ENCODE measurements at places on chromosomes 13 and 19. TPM values are rescaled to one million over a fixed set of nuclear protein-coding genes. Genes with fewer than 3 reads are reported as not detected.

GRCh38 chr13:32042551-32042950 is 11.0 kb downstream of the FRY start:
- no peak for DNase-seq

DNA sequence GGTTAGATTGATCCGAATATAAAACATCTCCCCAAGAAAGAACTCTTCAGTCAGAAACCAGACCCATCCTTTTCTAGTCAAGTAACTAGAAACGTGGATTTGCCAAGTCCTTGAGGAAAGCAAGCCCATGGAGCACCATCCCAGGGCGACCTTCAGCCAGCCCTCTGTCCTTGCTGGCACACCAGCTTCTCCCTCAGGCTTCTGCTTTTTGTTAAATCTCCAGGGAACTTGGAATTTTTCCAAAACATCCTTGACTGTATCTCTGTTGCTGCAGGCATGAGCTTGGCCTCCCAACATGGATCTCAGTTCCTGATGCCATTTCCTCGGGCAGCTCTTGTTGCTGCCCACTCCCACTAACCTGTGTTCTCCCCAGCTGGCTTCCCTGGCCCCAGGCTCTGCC is 27.1 kb upstream of the C1QTNF9 start:
- DNase-seq = no peak

GRCh38 chr13:111549464-111549863 is 229.0 kb downstream of the TEX29 start:
- no peak for DNase-seq

GRCh38 chr13:103287659-103288058 is 221.4 kb upstream of the SLC10A2 start:
- DNase-seq = no peak

DNA sequence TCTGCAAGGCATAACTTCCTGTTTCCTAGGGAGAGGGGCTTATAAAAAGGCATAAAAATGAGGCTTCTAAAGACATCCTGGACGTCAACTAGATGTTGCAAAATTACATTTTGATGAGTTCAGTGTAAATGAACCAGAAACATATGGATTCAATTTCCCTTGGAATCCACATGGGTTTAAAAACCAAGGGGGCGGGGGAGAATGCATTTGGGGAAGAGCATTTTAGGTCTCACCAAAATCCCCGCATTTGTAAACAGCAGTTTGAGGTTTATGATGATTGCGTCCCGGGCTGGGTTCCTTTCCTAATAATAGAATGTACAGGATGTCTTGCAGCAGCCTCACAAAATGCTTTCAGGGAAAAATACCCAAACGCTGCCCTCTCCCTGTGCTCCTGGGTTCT is 407.8 kb downstream of the ZNF536 start:
- DNase-seq = no peak

GRCh38 chr13:51618626-51619025 is 34.4 kb downstream of the WDFY2 start:
- no peak for DNase-seq

Gene PCSK4
- 0.31 TPM for total RNA-seq

Gene GRIK5
- not detected for total RNA-seq

Gene TIMM44
- total RNA-seq = 64.9 TPM

Gene VSIG10L
- total RNA-seq = 8.5 TPM

Data from H4 (cell line).